ENCODE measurements at places on chromosomes 1 and 21.

DNA sequence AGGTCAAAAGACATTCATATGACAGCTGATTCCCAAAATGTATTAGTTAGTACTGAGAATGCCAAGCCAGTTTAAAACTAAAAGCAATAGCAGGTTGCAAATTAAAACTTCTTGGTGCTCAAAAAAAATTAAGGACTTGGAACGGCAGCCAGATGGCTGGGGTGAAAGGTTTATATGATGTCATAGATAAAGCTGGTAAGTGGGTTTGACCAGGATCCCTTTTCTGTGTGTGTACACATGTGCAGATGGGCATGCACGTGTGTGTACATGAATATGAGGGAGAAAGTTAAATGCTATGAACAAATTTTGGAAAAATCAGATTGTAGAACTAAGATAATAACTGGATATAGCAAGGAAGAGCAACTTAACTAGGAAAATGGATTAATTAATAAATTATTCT is 39.1 kb upstream of the DPH5 start:
- no peak for DNase-seq

GRCh38 chr21:42745511-42746239 is 92.3 kb downstream of the PDE9A start:
- no peak for DNase-seq

DNA sequence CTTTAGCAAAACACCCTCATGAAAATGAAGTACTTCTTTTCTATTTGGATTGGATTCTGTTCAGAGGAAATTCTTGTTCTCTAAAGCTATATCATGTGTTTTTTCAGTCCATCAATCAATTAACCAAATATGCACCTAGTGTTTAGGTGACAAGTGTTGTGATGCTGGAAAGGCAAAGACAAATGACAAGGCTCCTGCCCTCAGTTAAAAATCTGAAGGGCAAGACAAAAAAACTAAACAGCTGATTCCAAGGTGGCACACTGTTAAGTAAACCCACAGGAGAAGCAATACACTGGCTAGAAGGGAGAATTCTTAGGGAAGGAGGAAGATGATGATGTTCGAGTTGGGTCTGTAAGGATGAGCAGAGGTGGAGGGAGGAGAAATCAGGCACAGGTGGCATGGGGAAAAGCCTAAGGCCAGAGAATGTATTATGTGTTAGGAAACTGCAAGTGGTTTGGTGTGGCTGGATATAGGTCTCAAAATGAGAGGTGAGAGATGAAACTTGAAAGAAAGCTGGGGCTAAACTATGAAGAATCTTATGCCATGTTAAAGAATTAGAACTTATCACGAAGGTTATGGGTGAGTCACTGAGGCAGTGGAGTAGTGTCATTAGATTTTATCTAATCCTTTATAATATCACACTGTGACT is 51.8 kb upstream of the GFI1 start:
- peak; percentile 2 for DNase-seq

- DNase-seq = no peak
Measured at GRCh38 chr1:43279666-43280065, 5.7 kb downstream of the C1orf210 start.

DNA sequence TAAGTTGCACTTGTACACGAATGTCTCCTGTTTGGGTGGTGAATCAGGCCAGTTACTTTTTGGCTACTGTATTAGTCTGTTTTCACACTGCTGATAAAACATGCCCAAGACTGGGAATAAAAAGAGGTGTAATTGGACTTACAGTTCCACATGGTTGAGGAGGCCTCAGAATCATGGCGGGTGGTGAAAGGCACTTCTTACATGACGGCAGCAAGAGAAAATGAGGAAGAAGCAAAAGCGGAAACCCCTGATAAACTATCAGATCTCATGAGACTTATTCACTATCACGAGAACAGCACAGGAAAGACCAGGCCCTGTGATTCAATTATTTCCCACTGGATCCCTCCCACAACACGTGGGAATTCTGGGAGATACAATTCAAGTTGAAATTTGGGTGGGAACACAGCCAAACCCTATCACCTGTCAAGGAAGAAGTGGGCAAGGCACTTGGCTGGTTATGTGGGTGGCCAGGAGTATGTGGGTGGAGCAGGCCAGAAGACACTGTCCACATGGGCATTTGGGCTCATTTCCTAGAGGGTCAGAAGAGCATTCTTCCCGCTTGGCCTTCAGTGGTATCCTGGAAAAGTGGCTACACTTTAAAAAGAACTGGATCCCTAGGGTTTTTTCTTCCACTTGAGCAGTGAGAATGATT is 228.8 kb downstream of the HHAT start:
- DNase-seq = no peak

GRCh38 chr1:247411621-247412327 is 4.2 kb upstream of the NLRP3 start:
- no peak for DNase-seq

DNA sequence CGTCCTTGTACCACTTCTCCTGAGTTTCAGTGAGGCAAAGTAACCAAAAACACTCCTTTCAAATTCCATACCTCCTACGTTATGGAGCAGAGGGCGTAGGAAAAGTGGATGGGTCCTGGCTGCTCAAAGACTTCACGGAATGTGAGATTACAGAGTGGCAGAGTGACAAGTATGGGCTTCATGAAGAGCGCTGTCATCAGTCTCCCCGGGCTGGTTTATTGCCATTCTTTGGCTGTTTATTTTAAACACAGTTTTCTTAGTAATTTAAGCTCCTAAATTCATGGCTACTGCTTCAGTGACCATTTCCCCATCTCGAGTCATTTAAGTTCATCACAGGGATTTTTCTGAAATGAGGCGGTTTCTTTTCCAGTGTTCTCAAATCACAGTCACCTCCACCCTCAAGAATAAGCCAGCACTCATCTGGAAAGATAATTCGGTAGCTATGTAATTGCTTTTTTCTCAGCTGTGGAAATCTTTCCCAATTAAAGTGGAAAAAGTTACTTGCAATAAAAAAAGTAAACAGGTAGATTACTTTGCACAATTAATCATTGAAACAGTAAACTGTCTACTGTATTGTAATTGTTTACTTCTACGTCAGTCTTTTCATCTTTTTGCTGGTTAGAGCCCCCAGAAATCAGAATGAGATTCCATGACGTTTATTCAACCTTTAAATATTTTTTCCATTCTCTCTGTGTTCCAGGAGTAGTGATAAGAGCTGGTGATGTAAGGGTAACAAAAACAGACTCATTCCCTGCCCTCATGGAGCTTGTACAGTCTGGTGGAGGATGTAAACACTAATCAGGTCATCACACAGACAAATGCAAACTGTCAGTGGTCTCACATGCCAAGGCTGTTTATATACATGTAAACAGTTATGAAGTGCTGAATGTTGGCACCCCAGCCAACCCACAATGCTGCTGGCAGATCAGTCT is 3.0 kb upstream of the SMYD2 start:
- DNase-seq = no peak

GRCh38 chr1:73674945-73675561 is 522.9 kb downstream of the LRRIQ3 start:
- DNase-seq = peak; percentile 1

DNA sequence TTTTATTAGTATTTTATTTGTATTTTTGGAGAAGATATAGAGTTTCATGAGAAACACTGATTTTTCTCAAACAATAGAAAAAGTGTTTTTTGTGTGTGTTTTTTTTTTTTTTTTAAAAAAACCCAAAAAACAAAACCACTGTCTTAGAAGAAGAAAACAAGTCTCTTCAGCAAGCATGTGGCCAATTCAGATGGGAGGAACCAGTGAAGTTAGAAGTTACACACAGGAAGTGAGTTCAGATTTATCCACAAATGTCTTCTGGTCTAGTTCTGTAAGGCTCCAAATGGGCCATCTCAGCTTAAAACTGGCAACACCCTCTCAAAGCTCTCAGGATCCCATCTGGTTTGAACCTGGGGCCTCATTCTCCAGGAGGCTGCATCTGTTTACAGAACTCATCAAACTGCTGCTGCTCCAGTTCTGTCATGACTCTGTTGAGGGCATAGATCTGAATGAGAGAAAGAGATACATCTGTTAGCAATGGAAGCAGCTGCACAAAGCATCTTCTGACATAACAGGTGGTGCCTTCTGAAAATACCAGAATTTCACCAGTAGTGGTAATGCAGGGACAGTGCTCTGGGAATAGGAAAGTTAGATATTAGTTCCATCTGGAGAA is 9.8 kb upstream of the ERMAP start:
- no peak for DNase-seq

- DNase-seq = no peak
Measured at GRCh38 chr1:111837393-111837792, 81.7 kb downstream of the DDX20 start.

- peak; percentile 41 for DNase-seq
Measured at GRCh38 chr1:3598051-3598491, 13.2 kb downstream of the MEGF6 start.

DNA sequence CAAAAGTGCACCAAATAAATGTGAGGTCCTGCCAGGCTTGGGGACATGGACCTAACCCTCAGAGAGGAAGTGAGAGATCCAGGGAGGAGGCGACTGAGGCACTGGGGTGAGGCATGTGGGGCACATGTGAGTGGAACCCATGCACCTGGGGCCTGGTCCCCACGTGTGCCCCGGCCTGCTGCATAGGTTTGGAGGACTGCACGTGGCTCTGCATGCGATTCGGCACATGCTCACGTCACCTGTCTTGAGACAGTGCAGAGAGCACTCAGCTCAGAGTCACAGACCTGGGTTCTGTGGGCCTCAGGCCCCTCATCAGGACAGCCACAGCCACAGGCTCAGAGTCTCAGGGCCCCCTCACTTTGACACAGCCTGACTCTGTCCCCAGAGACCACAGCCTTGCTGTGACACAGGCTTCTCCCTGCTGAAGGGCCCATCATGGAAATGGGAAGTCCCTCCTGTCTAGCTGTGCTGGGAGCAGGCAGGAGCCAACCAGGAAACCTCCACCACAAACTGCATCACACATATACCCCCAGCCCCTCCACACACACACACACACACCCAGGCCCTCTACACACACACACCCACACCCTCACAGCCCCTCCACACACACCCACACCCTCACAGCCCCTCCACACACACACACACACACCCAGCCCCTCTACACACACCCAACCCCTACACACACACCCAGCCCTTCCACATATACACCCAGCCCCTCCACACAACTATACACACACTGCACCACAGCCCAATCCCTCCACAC is 48.2 kb downstream of the SLC9A1 start:
- DNase-seq = no peak

GRCh38 chr21:42117229-42117966 is 46.3 kb downstream of the UMODL1 start:
- DNase-seq = peak; percentile 72

- no peak for DNase-seq
Measured at GRCh38 chr1:17289721-17290120, 18.3 kb upstream of the PADI4 start.

GRCh38 chr1:118995312-118996016 is 7.3 kb upstream of the TBX15 start:
- DNase-seq = no peak

Measured in dermis microvascular lymphatic vessel endothelial cell (primary cell).